ENCODE measurements at places on chromosomes 3 and 15.
A peak's percentile ranks its signal among the peaks of the same experiment; 100 is the strongest.

DNA sequence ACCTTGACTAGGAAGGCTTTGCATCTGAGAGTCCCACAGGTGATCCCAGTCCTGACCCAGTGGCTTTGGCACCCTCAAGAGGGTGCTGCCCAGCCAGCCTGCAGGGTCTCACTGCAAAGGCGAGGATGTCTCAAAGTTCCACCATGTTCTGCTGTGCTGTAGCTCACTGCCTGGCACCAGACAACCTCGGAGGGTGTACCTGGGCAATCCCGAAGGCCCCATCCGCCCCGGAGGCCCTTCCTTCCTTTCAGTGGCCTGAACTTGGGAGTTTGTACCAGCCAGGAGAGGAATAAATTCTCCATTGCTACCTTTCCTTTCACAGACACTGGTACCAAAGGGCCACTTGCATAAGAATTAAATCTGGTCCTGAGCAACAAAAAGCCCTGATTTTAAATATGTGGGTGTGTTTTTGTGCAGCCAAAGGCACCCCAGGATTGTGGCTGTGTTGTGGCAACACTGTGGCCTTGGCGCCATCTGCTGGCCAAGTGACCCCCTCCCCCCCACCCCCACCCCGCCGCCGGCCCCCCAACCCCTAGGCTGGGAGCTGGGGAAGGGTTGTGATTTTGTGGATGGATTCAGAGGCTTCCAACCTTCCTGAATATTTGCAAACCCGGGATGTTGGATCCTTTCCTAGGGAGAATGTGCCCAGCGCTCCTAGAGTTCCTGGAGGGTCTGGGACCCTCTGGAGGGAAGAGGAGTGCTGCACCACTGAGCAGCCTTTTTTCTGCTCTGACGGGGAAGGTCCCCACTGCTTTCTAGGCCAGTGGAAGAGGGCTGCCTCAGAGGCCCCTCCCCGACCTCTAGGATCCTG lies 9.7 kb upstream of the PTPN23 start:
- DNase-seq = peak; percentile 18

- no peak for DNase-seq
These were observed 14.6 kb downstream of the CAPN7 start for GRCh38 chr3:15220661-15221060.

DNA sequence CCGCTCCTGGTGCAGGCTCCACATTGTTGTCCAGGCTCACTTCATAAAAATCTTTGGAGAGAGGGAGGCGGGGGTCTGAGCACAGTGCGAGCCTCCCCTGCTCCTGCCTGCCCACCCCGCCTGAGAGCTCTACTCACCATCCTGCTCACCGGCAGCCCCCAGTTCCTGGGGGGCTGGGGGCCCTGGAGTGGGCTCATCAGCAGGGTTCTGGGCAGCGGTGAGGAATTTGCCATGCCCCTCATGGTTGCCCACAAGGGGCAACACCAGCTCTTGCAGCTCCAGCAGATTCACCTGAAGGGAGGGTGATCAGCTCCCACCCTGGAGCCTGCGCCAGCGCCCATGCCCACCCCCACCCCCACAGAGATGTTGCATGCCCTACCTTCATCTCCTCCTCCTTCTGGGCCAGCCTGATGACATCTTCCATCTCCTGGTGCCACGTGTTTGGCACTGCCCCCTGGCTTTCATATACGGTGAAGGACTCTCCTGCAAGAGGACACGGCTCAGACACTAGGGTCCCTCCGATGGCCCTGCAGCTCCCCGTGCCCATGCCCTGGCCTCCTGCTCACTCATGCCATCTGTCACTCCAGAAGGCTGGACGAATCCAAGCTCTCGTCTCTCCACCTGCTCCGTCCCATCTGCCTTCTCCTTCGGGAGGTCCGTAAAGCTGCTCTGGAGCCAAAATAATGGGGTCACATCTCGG lies 162.1 kb downstream of the TBC1D2B start:
- no peak for DNase-seq

DNA sequence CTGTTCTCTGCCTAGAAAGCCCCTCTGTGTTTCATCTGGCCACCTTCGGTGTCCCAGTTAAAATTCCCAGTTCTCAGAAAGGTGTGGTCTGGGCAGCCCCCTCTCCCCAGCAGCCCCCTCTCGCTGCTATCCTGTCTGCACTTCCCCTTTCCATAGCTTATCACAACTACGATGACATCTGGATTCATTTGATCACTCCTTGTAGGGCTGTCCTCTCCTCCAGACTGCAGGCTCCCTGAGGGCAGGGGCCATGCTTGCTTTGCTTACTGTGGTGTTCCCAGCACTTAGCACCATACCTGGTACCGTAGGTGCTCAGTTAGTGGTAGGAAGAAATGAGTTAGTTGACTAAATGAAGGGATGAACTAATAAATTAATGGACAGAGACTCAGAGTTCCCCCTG lies 26.3 kb upstream of the GOLGA6C start:
- DNase-seq = no peak

DNA sequence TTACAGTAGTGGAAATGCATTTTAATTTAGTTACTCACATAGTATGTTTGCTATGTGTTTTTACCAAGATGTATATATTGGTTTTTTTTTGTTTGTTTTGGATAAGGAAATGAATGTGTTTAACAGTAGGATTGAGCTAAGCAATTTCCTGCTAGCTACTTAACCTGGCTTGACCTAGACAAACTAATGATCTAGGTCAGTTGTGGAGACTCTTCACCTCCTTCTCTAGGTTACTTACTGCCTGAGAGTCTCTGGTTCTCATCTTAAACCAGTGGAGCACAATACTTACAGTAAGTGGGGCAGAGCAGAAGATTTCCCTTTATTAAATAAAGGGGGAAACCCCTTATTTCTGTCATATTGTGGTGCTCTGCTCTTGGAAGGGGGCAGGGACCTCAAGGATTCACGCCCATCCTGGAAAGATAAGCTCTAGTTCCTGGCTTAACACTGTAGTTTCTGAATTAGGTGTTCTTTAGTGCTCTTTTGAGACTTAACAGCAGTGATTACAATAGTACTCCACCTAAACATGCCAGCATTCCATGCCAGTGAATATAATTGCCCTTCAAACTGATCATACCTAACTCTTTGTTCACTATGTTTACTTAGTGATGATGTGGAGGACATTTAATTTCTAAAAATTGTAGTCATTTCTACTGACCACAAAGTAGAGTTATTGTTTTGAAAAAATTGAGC lies 79.9 kb downstream of the UBP1 start:
- no peak for DNase-seq

DNA sequence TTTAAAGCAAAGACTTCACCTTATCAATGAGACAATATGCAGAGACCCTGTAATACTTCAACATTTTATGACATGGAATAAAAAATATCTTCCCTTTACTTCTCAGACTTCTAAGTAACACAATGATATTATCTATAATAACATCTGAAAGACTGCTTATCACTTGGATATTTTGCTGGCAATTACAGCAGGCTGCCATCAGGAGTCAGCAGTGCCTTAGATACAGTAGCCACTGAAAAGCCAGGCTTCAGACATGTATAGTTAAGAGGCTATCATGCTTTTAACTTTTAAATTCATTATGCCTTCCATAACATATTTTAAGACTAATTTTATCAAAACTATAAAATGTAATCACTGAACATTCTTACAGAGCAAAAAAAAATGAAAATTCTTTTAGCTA lies 227.5 kb downstream of the NEK10 start:
- DNase-seq = no peak

DNA sequence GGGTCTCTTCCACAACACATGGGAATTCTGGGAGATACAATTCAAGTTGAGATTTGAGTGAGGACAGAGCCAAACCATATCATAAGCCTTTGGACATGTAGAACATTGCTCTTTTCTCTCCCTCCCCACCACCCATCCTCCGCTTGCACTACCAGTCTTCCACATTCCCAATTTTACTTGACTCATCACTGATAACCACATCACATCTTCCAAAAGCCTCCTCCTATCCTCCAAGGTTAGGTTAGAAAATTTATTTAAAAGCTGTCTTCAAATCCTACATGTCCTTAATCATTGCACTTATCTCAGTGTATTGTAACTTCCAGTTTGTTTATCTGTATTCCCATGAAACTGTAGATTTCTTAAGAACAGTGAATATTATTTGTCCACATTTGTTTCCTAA lies 10.4 kb downstream of the ZBED2 start:
- DNase-seq = no peak

- DNase-seq = no peak
These were observed 389.5 kb downstream of the CACNA2D3 start for GRCh38 chr3:54511766-54512365.

DNA sequence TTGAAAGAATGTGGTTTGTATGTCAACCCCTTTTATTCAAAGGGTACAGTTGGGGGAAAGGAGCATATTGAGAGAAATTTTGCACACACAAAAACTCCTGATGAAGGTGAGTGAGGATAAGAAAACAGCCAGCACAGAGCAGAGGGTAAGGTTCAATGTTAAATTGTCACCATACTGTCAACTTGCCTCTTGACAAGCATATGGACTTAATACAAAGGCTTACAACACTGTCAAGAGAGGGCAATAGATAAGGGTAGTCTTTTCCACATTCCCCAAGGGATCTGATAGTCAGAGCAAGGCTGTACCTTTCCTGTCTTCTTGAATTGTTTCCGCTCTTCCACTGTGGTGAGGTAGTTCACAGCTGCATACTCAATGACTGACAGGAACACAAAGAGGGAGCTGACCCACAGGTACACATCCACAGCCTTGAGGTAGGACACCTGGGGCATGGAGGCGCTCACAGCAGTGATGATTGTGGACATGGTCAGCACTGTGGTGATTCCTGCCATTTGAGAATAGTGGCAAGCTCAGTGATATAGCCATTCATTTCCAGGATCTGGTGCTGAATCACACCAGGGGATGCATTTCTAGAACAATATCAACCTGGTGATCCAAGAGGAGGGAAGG lies 20.4 kb upstream of the RIOX2 start:
- DNase-seq = no peak
